ENCODE measurements at places on chromosomes 1 and 21. TPM values are rescaled to one million over a fixed set of nuclear protein-coding genes. Genes with fewer than 3 reads are reported as not detected.

HMGCL gene
- 40.1 TPM for total RNA-seq

NUDT4B gene
- 1.8 TPM for total RNA-seq

L1TD1 gene
- total RNA-seq = 0.67 TPM

AKT3 gene
- 64.6 TPM for total RNA-seq

ANGPTL3 gene
- not detected for total RNA-seq

DNA sequence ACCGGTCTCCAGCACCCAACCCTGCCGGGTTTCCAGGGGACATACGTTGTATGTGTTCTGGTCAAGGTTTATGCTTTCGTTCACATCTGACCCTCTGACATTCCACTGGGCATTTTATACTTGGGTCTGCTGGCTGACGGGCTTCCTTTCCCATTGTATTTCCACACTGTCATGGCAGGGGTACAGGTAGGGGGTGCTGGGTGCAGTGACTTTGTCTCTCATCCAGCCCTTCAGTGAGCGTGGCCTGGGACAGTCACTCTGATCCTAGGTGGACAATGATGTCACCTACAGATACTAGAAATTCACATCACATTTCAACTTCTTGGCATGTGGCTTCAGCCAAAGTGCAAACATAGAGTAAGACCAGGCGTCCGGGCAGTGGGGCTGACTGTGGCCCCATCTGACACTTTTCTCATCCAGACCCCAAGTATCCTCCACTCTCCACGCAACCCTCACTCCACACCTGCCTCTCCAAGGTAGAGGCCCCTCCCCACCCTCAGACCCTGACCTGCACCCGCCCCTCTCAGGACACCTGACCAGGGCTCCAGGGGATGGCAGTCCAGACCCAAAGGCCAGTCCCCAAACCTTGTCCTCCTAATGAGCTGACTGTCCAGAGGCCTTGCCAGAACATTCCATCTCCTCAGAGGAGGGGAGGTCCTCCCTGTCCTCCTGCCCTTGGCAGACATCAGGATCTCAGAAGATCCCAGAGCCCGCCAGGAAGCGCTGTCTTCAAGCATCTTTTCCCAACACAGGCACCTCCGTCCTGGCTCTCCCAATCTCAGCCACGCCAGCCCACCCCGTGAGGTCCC, 743 bp upstream of the KRTAP10-10 start:
- H3K4me3 ChIP-seq = no peak overlapping the region
- no peak overlapping the region for H3K27ac ChIP-seq
- H3K4me1 ChIP-seq = no peaks in the 10 kb centered on the region
- H3K36me3 ChIP-seq = no peaks in the 10 kb centered on the region

DNA sequence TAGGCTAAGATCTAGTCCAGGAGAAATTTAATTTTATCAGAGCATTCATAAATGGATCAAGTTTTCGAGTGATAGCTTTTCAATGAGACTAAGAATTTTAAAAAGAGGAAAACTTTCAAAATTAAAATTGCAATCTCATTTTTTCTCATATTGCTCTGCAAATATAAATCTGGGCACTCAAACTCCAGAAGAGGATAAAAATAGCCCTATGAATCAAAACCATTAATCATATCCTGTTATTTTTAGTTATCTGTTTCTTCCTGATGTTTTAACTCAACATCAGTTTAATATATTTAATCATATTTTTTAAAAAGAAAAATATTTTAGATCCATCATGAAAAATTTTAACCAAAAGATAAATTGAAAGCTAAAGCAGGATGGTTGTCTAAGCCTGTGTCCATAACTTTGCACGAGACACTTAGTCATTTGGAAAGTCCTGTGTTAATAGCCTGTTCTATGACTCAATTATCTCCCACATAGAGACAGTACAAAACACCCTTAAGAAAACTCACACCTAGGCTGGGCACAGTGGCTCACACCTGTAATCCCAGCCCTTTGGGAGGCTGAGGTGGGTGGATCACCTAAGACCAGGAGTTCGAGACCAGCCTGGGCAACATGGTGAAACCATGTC, 17.1 kb upstream of the PRRC2C start:
- H3K27ac ChIP-seq = no peak overlapping the region
- H3K36me3 ChIP-seq = no peaks in the 10 kb centered on the region

DNA sequence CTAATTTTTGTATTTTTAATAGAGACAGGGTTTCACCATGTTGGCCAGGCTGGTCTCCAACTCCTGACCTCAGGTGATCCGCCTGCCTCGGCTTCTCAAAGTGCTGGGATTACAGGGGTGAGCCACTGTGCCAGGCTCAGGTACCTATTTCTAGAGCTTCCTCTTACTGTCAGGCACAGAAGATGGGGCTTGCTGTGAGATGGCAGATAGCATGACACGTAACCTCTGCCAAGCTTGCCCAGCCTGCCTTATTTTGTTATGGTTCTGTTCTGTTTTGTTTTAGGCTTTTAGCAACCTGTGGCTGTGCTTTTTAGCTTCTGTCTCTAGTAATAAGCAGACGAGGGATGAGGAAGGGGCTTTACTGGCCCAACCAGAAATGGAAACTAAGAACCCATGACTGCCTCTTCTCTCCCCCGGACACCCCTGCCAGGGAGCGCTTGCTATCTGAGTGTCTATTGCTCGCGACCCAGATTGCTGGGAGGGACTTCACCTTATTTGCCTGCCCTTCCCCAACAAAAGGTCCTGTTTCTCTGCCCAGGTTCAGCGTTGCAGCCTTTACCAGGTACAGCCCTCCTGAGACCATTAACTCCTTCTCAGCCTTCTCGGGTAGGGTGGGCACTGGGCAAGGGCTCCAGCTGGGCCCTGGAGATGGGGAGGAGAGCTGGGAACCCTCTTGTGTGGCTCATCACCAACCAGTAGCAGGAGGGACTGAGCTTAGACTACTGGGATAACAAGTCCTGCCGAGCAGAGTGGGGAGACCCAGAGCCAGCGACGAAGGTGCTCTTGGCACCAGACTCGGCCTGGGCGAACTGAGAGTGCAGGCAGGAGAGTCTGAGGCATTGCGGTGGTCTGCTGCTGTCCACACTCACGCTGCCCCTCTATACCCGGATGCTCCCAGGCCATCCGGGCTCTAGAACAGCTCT, 13.5 kb upstream of the LGR6 start:
- DNase-seq = no peak
- H3K27ac ChIP-seq = no peak overlapping the region
- no peaks in the 10 kb centered on the region for H3K4me1 ChIP-seq
- H3K4me3 ChIP-seq = no peak overlapping the region
- H3K36me3 ChIP-seq = no peaks in the 10 kb centered on the region

Measured in upper lobe of right lung (tissue), 1 donor.